GM23338 (cell line): ENCODE measurements at places on chromosomes 7 and 10. TPM values are rescaled to one million over a fixed set of nuclear protein-coding genes. Genes with fewer than 3 reads are reported as not detected.

HMX3 gene
- 0.23 and 0.35 TPM in 2 replicates for total RNA-seq

TRIM50 gene
- total RNA-seq, result 0.10 TPM in 1 of 2 replicates, not detected in the other

DNA sequence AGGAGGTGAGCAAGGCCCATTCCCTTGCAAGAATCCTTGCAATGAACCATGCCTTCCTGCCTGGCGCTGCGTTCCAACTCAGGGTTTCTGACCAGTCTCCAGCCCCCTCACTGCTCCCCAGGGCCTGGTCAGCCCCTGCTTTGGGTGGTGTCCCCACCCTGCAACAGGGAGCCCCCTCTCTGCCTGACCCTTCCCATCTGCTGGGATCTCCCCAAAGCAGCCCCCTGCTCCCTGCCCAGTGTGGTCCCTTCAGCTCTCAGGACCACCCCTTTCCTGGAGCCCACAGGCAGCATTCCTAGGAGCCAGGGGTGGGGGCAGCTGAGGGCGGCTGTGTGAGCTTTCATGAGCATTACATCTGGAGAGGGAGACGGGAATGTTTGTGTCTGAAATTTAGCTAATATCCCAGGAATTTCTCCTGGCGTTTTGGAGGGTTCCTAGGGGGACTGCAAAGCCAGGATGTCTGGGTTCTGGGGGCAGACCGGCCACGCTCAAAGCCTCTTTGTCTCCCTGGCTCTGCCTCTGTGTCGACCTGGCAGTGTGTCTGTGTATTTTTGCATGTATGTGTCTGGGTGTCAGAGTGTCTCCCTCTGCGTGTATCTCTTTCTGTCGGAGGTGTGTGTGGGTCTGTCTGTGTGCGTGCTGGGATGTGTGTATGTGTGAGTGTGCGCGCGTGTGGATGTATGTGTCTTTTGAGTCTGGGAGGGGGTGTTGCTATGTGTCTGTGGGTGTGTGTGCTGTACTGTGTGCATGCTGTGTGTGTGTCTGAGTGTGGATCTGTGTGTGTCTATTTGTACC is 300.5 kb upstream of the ZMIZ1 start:
- no peak for DNase-seq

OPALIN gene
- not detected in 2 replicates for total RNA-seq

LIPN gene
- total RNA-seq, result not detected in 2 replicates

FBXL13 gene
- 2.5 and 6.0 TPM in 2 replicates for total RNA-seq

DNA sequence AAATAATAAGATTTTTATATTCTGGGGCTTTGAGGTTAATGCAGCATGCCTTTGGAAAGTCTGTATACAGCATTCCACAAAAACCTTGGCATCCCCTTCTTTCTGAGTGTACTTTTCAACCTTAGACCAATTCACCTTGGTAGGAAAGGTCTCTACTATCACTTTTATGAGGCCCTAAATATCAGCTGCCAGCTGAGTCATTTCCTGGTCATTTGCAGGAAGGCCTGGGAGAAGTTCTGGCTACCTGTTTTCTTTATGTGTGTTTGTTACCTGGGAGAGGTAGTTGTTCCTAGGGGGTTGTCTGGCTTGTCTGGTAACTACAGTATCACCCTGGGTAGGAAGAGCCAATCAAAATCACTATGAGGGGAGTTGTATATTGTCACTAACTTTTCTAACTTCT is 4.1 kb downstream of the SPAM1 start:
- no peak for DNase-seq

DNA sequence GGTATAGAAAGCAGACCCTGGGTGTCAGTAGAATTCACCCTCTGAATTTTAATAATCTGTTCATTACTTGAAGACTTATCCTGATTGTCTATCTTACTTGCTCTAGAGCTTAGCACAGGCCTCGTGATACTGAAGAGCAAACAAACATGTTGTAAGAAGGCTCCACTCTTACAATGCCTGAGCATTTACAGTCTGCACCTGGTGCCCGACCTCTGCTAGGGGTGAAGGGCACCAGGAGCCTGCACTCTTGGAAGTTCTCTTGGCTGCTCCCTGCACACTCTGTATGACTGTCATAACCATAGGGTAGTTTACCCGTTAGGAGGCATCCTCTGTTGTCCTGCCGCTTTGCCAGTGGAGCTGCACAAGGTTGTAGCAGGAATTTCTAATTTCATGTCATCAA is 91.3 kb upstream of the NPY start:
- DNase-seq, result no peak

LRRC17 gene
- total RNA-seq, result 3.1 and 9.4 TPM in 2 replicates
